ENCODE measurements at places on chromosomes 5 and 9.
A peak's percentile ranks its signal among the peaks of the same experiment; 100 is the strongest.

DNA sequence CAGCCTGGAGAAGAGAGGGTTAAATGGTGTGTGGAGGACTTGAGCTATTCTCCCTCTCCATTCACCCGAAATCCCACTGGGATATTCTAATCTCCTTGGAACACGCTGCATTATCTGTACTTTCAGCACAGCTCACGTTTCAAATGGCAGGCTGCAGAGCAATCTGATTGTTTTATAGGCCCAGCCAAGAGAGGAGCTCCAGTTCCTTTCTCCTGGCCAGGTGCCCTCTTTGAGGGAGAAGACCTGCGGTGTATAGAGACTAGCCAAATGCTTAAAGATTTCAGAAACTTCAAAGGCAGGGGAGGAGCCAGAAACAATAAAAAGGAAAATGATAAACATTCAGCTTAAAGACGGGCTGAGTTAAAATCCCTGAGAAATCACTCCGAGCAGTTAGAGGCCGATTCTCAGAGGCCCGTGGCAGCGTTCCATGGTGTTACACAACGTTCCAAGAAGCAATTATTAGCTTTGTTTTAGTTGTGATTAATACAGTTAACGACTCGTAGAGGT is 564.0 kb upstream of the KLF4 start:
- no peak for DNase-seq

DNA sequence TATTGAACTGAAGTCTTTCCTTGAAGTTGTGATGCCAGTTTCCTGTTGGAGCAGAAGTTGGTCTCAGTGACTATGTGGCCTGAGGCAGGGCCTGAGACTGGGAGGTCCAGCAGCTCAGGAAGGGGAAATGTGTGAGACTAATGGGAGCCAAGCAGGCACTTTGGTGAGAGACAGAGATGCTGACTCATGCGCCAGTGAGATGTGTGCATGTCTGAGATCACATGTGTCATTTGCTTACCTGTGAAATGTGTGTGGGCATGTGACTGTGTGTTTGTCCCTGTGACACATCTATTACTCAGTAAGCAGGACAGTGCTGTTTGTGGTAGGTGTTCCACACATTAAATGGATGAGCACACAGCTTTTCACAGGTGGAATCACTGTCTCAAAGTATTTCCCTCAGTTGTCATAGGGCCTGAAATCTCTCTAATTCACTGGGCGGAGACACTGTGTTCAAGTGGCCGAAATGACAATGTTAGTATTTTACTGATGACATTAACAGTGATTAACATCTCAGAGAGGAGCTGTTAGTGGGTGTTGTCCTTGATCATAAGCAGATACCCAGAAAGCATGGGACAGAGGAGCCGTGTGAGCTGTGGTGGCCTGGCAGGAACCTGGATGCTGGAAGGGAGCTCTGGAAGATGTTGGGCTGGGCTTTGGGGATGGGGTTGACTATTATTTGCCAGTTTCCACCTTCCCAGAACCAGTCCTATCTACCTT is 7.4 kb downstream of the NPR2 start:
- peak; percentile 59 for DNase-seq

- no peak for DNase-seq
These were observed 911.6 kb downstream of the EFNA5 start for GRCh38 chr5:106759152-106759551.

DNA sequence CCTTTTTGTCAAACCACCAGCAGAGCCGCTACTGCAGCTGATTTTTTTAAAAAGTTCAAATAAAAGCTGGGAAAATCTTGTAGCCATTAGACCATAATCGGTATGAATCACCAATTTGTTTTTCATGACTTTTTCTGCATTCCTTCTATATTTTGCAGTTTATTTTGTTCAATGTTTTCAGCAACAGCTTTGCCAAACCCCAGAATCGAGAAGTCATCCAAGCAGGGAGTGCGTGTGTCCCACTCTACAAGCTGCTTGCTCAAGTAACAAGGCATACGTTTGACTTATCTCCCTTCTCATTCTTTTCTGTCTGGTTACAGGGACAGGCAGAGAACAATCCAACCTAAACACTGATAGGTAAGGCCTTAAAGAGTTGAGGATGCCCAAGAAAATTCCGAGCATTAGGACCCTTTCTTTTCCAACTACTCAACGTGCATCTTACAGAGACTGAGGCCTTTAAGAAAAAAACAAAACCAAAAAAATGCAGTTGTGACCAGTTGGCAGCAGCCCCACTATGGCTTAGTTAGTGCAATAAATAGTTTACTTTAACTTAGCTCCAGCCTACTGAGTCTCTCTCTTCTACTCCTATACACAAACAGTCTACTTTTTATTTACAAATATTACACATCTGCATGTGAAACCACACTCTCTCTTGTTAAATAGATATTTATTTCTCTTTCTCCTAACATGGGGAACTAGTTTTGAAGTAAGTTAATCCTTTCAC is 134.7 kb upstream of the SLIT3 start:
- DNase-seq: no peak

DNA sequence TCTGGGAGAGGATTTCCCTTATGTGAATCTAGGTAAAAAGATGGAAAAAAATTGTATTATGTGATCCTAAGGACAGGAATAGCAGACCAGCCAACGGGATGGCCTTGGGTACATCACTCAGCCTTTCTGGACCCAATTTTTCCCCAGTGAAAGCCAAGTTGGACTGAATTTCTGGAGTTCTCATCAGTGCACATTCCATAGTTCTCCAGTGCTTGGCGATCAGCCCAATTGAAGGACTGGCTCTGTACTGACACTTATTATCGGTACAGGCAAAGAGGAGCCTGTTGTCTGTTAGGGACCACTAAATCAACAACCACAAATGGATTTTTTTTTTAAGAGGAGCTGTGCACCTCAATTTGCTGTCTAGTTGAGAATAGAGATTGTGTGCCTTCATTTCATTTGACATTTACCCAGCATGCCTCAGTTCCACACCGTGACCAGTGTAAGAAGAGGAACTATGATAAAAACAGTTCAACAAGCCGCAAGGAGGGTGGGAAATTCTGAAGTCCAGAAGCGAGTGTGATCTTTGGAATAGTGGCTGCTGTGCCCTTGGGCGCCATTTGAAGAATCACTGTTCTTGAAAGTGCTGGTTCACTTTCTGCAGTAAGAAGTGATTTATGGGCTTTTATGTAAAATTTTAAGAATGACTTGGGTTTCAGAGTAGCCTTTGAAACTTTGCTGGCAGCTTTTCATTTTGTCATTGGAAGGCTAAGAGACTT is 8.0 kb downstream of the ARL10 start:
- no peak for DNase-seq

- DNase-seq: no peak
These were observed 208.3 kb downstream of the GABBR2 start for GRCh38 chr9:98500337-98500919.

DNA sequence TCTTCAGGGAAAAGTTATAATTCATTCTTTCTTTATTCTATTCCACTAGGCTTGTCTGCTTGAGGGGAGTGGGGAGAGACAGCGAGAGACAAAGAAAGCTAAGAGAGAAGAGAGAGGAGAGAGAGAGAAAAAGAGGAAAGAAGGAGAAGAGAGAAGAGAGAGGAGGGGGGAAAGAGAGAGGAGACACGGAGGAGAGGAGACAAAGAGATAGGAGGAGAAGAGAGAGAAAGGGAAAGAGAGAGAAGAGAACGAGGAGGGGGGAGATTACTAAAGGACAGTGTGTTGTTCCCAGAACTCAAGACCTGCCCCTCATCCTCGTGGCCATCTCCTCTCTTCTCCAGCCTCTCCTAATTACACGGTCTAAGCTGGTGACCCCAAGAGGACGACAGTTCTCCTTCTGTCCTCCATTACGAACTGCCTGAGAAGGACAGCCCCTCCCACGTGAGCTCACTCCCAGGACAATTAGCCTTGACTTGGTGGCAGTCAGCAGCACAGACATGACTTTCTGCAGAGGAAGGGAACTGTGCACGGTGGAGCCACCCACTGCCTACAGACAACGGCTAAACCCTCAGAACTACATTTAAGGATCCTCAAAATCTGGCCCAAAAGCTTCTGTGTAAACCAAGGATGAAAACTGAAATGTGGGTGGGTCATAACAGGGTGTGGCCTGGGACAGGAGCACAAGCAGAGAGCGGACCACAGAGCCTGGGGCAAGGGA is 99.1 kb downstream of the COL23A1 start:
- no peak for DNase-seq

GRCh38 chr5:87361536-87362213 is 51.1 kb downstream of the CCNH start:
- DNase-seq: no peak

GRCh38 chr5:148984345-148984744 is 78.5 kb downstream of the SH3TC2 start:
- DNase-seq: no peak

- no peak for DNase-seq
These were observed 2.9 kb upstream of the LCP2 start for GRCh38 chr5:170300361-170301013.

DNA sequence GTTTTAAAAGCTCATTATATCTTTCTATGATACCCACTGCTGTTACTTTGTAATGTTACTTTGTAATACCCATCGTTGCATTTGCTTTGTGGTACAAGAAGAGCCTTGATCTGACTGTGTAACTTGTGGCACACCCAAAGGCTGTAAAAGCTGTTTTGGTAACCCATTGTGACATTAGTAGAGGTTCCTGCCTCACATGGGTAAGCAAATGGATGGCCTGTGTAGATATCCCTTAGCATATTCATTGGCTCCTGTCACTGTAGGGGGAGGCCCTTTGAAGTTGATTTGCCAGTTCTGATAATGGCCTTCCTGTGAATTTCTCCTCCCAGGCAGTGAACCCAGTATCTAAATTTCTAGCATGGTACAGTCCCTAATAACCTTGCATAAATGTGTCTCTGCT is 15.7 kb downstream of the CDK20 start:
- DNase-seq: no peak

GRCh38 chr9:69097064-69097463 is 61.5 kb downstream of the FXN start:
- DNase-seq: no peak

GRCh38 chr5:106417163-106417562 is 1253.6 kb downstream of the EFNA5 start:
- no peak for DNase-seq

- peak; percentile 12 for DNase-seq
These were observed 16.8 kb upstream of the CTSL start for GRCh38 chr9:87708986-87709728.

DNA sequence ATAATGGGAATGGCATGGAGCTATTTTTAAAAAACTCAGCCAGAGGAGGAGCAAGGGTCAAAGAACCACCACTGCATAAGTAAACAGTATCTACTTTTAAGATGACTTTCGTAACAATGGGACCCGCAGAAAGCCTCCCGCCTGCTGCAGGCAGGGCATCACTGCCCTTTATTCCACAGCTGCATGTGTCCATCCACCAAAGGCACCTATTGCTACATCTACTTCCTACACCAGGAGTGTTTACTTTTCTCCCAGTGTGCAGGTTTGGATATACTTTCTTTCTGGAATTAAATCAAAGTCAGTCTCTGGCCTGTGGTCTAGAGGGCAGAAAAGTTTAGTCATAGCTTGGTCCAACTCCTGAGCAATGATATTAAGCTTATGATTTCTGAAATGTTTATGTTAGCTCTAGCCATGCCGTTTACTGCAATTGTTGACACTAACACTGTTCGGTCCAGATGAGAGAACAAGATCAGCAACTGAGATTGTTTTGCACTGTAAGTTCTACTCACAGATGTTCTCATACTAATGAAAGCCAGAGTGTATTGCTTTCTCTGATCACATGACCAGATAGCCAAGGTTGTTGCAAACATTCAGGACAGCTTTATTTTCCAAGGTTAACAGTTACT is 391.5 kb downstream of the FGF10 start:
- no peak for DNase-seq

DNA sequence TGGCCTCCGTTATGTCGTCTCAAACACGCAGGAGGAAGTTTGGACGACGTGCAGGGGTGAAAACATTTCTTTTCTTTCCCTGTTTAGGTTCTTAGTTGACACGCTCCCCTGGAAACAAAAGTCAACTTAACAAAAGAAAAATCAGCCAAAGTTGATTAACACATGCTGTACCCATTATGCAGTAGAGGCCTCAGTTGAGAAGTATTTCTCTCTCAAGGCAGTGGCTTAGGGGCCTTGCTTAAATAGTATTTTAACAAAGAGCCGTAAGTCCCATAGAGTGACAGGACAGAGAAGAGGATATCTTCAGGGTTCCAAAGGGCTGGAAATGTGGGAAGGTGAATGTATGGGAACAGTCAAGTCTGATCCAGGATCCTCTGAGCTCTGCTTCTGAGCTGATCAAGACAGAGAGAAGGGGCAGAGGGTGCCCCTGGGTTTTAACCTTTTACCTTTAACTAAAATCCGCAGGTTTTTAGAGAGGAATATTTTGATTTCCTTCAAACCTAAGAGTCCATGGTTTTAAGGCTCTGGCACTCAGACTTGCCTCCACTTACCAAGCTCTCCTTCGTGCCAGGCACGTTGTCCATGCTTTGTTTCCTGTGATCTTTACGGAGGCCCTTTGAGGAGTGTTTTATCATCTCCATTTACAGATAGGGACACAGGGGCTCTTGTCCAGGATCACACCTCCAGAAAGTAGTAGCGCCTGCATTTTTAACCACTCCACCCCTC is 629 bp upstream of the CD74 start:
- no peak for DNase-seq

- no peak for DNase-seq
These were observed 69.1 kb downstream of the PSAT1 start for GRCh38 chr9:78365748-78366697.

GRCh38 chr9:92727716-92728700 is 36.6 kb downstream of the BICD2 start:
- DNase-seq: no peak

DNA sequence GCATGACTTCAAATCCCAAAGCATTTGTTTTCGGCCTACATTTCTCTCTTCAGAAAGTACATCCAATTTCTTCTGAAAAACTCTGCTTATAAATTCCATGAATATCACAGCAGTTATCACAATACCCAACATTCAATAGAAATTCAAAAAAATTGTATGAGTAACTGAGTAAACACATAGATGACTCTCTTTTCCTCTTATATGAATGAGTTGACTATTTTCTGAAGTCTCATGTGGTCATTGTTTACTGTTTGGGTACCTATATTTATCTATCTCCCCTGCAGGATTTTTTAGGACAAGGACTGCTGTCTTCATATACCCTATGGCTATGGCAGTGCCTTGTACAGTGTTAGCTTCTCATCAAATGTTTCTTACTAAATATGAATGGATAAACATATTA is 157.1 kb downstream of the HTR1A start:
- no peak for DNase-seq

DNA sequence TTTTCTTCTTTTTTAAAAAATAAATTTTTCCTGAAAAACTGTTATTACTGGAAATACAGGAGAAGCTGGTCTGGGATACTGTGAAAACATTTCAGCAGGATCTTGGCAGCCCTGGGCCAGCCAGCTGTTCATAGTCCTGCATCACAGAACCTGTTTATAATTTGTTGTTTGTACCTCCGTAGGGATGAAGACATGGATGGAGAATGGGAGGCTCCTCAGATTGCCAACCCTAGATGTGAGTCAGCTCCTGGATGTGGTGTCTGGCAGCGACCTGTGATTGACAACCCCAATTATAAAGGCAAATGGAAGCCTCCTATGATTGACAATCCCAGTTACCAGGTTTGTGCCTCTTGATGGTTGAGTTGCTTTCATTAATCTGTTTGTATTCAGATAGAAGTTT is 12.4 kb upstream of the MAML1 start:
- DNase-seq: no peak

- DNase-seq: peak; percentile 48
These were observed 117.0 kb downstream of the TRPM6 start for GRCh38 chr9:74770508-74771261.

Measured in activated CD8-positive, alpha-beta T cell treated with anti-CD3 and anti-CD28 coated beads for 36 hours (primary cell).